ENCODE measurements at places on chromosomes 4 and X. TPM values are rescaled to one million over a fixed set of nuclear protein-coding genes. Genes with fewer than 3 reads are reported as not detected.

The SOD3 gene
- total RNA-seq = 73.8 TPM

The GPAT3 gene
- total RNA-seq = 21.0 TPM

The GNRHR gene
- not detected for total RNA-seq

The GPR50 gene
- total RNA-seq = not detected

The NEXMIF gene
- 0.32 TPM for total RNA-seq

The GATA1 gene
- total RNA-seq = not detected

The CENPVL1 gene
- not detected for total RNA-seq

The GPRASP1 gene
- 6.2 TPM for total RNA-seq

The ELOVL6 gene
- 2.2 TPM for total RNA-seq

The GPRASP2 gene
- total RNA-seq = 8.5 TPM

The GSX2 gene
- total RNA-seq = not detected

The PARM1 gene
- 25.4 TPM for total RNA-seq

The PNPLA4 gene
- total RNA-seq = 10.8 TPM

The POU4F2 gene
- total RNA-seq = not detected

The USP17L27 gene
- not detected for total RNA-seq

The DCAF12L2 gene
- not detected for total RNA-seq

The DCAF4L1 gene
- total RNA-seq = 0.47 TPM

GRCh38 chr4:163681208-163681821 lies 186.8 kb downstream of the TMA16 start:
- DNase-seq = no peak

GRCh38 chrX:108064613-108065012 lies 19.7 kb downstream of the VSIG1 start:
- DNase-seq = no peak

DNA sequence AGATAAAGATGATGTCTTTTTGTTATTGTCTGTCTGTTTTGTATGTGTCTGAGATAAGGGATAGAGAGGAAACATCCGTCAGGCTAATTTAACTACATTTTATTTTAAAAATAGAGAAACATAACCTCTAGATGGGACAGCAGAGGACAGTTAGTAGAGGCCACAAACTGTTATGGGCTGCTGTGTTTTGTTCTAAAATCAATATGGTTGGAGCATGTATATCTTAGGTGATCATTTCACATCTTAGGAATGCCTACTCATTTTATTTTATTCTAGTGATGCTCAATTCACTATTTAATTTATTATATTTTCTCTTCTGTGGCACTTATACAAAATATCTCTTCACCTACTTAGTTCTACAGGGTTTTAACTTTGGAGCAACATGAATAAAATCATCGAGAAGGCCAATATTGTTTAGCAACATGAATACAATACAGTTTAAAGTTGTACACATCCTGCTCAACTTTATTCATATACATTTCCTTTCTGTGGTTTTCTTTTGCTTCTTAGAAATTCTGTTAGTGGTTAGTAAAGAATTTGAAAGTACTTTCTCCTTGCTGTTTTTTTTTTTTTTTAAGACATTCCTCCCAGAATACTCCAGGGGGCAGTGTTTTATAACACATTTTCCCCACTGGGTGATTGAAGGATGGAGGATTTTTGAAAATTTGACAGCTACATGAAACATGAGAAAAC lies 392.9 kb downstream of the UNC5C start:
- no peak for DNase-seq

DNA sequence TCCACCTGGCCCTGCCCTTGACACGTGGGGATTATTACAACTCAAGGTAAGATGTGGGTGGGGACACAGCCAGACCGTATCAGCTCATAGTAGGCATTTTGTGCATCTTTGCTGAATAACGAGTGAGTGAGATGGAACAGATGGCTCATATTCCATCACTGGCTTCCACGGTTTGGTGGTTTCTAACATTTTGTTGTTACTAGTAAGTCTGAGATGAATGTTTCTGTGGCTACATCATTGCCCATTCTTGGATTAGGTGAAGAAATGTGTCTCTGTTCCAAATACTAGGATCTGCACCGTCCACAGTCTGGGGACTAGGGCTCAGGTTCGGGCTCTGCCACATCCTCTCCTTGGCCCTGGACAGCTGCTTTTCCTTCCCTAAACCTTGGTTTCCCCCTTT lies 3.6 kb downstream of the ABLIM2 start:
- no peak for DNase-seq

DNA sequence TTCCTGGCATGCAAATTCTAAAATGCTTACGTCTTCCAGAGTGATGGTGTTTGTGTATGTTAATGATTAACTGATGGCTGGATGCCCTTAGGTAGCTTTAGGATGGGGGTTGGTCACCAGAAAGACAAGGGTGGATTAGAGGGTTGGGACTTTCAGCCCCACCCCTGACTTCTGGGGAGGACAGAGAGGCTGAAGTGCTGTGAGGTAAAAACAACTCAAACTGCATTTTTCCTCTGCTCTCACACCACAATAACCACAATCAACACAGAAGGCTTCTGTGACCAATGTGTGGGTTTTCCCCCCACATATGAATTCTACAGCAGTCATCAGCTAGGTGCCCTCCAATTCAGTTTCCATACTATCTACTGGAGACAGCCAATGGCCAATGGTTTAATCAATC lies 18.7 kb upstream of the DDIT4L start:
- DNase-seq = no peak

DNA sequence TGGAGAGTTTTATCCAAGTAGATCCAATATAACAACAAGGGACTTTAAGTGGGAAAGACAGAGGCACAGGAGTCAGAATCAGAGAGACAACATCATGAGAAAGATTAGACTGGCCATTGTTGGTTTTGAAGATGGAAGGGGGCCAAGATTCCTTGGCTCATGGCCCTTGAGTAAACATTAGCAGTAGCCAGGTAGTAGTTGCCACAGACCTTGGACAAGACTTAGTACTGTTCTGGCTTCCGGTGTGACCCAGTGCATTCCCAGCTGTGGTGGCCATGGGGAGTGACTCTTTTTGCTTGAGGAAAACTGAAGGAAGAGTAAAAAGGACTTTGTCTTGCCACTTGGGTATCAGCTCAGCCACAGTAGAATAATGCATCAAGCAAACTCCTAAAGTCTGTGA lies 462.2 kb upstream of the CPXCR1 start:
- no peak for DNase-seq

GRCh38 chr4:12791536-12791935 lies 692.6 kb downstream of the RAB28 start:
- DNase-seq = no peak

GRCh38 chr4:104870495-104871233 lies 276.0 kb upstream of the TET2 start:
- no peak for DNase-seq

DNA sequence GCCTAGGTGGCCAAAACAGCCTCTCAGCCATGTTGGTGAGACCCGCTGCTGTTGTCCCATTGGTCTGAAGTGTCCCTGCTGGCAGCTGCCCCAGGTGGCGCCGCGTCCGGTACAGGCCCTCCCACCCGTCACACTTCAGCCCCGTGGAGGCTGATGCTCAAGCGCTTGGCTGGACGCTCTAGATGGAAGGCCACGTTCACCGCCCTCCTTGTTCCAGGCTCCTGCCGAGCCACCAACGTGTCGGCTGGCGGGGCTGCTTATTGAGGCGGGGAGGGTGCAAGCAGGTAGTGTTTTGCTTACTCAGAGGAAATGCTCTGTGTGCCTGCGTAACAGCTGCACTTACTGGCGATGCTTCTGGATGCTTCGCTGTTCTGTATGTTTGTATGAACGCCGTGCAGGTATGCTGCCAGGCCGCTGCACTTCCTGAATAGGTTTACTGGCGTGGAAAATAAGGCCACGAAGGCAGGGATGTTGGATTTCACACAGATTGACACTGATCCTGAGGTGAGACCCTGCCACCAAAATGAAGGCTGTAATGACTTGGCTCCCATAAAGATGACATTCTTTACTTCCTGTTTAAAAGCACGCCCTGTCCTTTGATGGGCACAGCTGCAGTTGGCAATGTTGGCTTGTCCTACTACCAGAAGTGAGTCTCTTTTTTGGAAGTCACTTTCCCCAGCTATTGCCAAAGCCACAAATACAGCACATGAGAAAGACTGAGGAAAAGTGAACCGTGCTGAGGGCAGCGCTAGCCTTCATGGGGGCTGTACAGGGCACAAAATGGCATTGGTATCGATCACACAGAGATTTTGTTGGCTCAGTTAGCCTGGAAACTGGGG lies 21.0 kb upstream of the CLCN4 start:
- no peak for DNase-seq

DNA sequence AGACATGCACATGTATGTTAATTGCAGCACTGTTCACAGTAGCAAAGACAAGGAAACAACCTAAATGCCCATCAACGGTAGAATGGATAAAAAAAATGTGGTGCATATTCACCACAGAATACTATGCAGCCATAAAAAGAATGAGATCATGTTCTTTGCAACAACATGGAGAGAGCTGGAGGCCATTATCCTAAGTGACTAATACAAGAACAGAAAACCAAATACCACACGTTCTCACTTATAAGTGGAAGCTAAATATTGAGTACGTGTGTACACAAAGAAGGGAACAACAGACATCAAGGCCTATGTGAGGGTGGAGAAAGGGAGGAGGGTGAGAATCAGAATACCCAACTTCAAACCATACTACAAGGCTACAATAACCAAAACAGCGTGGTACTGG lies 17.4 kb upstream of the LNX1 start:
- no peak for DNase-seq

DNA sequence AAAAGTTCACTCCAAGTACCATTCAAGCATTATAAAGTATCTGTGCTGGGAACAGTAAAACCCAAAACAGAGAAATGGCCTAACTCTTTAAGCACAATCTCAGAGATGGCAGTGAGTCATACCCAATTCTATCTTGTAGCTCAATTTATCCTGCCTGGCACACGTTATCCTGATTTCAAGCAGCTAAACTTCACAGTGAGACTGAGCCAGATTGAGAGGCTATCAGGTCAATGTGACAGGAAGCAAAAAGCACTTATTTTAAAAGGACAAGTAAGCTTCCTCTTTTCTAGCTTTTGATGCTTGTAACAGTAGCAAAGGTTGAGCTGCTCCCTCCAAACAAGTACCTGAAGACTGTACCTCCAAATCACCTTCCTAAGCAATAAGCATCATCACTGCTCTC lies 324.9 kb downstream of the NAF1 start:
- DNase-seq = no peak

GRCh38 chr4:42398871-42399331 lies 1.6 kb downstream of the SHISA3 start:
- no peak for DNase-seq

- DNase-seq = no peak
Observed at GRCh38 chr4:25015012-25015411, 15.7 kb downstream of the LGI2 start.

GRCh38 chr4:38152721-38153386 lies 192.7 kb downstream of the PTTG2 start:
- DNase-seq = no peak

GRCh38 chrX:40167850-40168479 lies 70.2 kb upstream of the BCOR start:
- no peak for DNase-seq

- no peak for DNase-seq
Observed at GRCh38 chr4:169208090-169208455, 62.7 kb downstream of the SH3RF1 start.

DNA sequence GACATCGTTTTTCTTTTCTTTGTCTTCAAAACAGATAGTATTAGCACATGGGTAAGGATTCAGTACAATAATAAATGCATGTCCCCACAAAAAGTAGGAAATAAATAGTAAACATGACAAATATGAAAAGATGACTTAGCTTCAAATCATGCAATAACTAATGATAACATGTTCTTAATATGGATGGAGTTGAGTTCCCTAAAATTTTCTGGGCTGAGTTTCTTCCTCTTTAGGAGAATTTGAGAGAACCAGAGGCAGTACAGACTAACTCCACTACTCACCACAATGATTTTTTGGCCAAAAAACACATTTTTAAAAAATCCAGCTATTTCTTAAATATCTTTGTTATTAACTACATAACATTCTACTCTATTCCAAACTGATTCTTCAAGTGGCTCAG lies 432.3 kb upstream of the HS3ST1 start:
- DNase-seq = no peak

GRCh38 chr4:142416121-142416520 lies 430.0 kb downstream of the INPP4B start:
- no peak for DNase-seq

- DNase-seq = no peak
Observed at GRCh38 chrX:132505116-132505515, 16.3 kb upstream of the MBNL3 start.

DNA sequence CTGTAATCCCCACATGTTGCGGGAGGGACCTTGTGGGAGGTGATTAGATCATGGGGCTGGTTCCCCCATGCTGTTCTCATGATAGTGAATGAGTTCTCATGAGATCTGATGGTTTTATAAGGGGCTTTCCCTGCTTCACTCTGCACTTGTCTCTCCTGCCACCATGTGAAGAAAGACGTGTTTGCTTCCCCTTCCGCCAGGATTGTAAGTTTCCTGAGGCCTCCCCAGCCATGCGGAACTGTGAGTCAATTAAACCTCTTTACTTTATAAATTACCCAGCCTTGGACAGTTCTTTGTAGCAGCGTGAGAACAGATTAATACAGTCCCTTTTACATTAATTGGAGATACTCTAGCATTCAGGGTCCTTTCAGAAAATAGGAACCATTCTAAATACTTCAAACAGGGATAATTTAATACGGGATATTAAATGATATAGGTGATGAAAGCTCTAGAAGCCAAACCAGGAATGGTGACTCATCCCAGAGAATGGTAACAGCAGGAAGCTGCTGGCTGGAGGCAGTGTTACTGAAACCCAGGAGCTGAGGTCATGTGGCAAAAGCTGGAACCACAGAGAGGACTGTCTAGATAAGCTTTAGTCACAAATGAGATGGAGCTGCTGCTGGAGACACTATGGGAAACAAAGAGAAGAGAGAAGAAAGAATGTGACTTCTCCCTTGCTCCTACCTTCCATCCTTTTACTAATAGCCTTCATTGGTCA lies 57.3 kb downstream of the GSTCD start:
- no peak for DNase-seq

DNA sequence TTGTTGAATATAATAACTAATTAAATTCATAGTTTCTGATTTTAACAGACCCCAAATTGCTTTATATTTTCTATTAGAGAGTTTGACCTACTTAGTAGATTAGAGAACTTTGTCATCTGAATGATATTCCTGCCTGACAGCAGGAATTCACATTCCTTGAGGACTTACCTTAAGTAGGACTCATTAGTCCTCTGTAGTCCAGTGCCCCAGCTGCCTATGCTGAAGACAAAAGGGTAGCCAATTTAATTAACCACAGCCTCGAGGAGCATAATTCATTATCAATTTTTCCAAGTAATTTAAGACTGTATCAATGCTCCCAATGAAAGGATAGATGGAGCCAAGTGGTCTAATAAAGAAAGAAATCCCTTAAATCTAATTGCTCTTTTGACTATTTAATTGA lies 1405.0 kb upstream of the IGFBP7 start:
- DNase-seq = no peak

DNA sequence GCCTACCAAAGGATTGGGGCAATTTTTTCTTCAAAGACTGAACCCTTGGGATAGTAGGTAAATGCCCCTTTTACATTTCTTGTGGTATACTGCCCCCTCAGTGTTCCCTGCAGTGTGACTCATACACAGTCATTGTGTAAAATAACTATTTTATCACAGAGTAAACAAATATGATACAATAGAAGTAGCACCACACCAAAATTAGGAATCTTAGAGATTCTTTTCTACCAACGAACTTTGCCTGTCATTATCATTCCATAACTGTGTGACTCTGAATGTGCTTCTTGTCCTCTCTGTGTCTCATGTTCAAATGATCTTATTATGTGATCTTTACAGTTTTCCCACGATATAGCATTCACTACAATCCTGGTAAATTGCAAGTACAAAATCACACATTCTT lies 517.0 kb downstream of the ZIC3 start:
- no peak for DNase-seq

Data from omental fat pad (tissue), 4 donors.